ENCODE measurements at places on chromosomes 4 and X. TPM values are rescaled to one million over a fixed set of nuclear protein-coding genes. Genes with fewer than 3 reads are reported as not detected.
A peak's percentile ranks its signal among the peaks of the same experiment; 100 is the strongest.

The BMPR1B gene
- not detected for total RNA-seq

DNA sequence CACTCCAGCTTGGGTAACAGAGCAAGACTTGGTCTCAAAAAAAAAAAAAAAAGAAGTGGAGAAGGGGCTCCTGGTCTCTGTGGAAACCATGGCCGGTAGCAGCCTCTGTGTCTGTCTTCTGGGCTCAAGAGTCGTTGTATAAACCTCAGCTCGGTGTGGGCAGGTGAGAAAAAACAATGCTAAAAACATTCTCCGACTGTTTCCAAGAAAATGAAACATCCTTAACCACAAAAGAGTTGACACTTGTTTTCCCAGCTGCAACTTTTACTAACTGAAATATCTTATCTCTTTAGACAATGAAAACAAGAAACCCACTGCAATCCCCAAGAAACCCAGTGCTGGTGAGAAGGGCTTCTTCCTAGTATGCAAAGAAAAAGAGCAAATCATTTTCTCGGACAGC lies 26.2 kb downstream of the CD99 start:
- peak; percentile 54 for DNase-seq

The BST1 gene
- total RNA-seq, result 0.47 TPM

The SOWAHB gene
- not detected for total RNA-seq

DNA sequence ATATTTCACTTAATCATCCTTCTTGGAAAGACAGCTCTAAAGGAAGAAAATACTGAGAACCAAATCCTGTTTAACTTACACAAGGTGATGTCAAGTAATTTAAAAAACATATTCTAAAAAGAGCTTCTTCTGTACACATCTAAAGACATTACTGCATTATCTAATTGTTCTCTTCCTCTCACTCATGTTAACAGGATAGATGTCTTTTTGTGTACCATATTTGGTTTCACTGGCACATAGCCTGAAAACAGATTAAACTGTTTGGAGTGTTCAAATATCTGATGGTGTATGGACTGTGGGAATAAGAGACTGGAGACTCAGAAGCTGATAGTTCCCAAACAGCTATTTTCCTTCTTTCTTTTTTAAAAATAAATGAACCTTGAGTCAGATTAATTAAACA lies 213.3 kb upstream of the MAB21L2 start:
- DNase-seq, result no peak

The TLR10 gene
- not detected for total RNA-seq

The GAGE12H gene
- total RNA-seq, result not detected

The KCNE5 gene
- total RNA-seq, result 0.21 TPM

The BGN gene
- total RNA-seq, result not detected

- DNase-seq, result peak; percentile 50
These were observed 35.8 kb upstream of the TNIP3 start for GRCh38 chr4:121199742-121200561.

GRCh38 chrX:6325437-6325836 lies 96.8 kb upstream of the NLGN4X start:
- no peak for DNase-seq
